Heart left ventricle (tissue), 16 donors: ENCODE measurements at places on chromosomes 12 and 14. TPM values are rescaled to one million over a fixed set of nuclear protein-coding genes. Genes with fewer than 3 reads are reported as not detected.

Gene AKAP6
- total RNA-seq = 206 TPM

Gene GLS2
- 0.28 TPM for total RNA-seq

- DNase-seq = no peak
Measured at GRCh38 chr14:22556021-22556989, 32.7 kb downstream of the DAD1 start.

DNA sequence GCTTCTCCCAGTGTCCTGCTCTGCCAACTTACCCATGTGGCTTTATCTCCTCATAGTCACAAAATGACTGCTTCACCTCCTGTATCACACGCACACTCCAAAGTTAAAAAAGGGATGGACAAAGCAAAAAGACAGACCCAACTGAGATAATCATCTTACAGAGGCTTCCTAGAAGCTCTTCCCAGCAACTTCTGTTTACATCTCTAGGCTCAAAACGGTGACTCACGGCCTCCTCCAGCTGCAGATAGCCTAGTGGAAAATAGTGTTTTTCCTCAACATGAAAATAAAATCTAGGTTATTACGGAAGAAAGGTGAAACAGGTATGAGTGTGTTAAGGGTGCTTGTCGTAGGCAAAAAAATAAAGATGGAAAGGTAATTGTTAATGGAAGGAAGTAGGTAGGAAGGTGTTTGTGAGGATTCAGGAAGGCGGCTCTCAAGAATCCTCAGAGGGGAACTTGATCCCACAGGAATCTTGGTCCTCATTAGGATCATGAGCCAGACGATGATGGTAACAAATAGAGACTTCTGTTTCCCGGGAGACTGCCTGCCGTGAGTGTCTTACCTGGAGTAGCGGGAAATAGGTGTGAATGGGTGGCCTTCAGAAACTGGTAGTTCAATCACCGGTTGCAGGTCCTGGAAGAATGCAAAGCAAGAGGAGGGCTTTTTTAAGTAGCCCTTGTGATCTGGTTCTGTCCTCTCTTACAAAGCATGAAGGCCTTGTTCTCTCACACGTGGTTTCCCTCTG is 487.5 kb upstream of the TMEM132C start:
- DNase-seq = no peak

DNA sequence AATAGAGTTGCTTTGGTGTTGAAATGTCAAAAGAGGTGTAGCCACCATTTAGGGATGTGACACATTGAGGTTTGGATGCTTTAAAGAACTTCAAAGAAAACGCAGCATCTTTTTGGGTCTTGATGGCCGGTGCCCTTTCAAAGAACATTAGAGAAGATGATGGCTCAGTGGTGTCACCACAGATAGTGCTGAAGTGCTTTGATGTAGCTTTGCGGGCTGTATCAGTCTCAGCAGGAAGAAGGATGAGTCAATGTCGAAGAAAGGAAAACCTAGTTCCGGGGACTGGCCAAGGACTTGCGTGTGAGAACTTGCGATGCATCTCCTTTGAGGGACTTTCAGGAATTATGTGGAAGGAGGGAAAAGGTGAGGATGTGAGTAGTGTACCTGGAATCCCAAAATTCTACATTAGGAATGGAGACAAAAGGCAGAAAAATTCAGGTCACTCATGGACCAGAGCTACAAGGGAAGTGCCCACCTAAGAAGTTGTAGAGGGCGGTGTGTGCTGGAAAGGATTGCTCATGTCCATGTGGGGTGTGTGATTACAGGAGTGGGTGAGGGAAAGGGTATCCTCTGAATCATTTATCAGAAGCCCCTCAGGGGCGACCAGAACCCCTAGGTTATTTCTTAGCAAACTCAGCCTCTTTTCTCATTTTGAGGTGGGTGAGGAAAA is 39.7 kb upstream of the GZMB start:
- DNase-seq = no peak

DNA sequence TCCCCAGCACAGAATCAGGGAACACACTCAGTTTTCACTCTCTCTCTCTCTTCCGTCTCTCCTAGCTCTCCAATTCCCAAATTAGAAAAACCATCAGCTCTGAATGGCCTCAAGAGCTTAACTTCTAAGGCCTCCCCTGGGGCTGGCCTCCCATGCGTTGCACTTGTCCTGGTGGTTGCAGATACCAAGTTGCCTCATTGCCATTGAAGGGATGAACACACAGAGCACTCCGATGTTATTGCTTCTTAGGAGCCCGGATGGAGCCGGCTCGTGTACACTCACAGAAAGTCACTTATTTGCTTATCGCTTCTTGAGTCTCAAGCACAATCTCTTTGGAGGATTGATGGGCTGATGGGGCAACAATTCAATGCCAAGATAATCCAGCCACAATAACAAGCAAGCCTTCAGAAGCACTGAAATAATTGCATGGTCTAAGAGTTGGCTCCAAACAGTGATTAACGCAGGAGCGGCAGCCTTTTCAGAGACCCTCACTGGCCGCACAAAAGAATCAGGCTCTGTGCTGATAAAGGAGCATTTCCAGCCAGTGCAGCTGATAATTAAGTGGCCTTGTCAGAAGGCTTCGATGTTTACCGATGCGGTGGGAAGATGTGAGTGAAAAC is 175.8 kb upstream of the TMEM132C start:
- no peak for DNase-seq

GRCh38 chr12:6828781-6829535 is 751 bp downstream of the P3H3 start:
- peak; percentile 36 for DNase-seq
